ENCODE measurements at places on chromosomes 12 and 14. TPM values are rescaled to one million over a fixed set of nuclear protein-coding genes. Genes with fewer than 3 reads are reported as not detected.

The STX2 gene
- total RNA-seq = 34.7 TPM

The PIANP gene
- total RNA-seq = not detected

The ATL1 gene
- total RNA-seq = 2.6 TPM

The PAX9 gene
- total RNA-seq = not detected

The TAS2R9 gene
- total RNA-seq = not detected

- DNase-seq = no peak
Measured at GRCh38 chr12:127146991-127147718, 1119.8 kb upstream of the TMEM132C start.

DNA sequence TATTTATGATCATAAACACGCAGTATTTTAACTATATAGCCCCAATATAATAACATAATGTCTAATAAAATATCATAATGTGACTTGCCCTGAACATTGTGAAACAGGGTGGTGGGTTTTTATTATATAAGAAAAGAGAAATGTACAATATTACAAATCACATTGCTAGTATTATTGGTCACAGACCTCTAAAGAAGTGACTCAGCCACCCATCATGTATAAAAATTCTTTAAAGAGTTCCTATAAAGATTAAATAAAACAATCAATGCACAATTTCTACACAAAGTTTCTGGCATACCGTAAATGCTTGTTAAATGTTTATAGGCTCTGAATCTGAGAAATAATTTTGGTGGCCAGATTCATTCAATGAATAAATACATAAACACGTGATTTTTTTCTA, 28.9 kb downstream of the ABCC9 start:
- DNase-seq = no peak

DNA sequence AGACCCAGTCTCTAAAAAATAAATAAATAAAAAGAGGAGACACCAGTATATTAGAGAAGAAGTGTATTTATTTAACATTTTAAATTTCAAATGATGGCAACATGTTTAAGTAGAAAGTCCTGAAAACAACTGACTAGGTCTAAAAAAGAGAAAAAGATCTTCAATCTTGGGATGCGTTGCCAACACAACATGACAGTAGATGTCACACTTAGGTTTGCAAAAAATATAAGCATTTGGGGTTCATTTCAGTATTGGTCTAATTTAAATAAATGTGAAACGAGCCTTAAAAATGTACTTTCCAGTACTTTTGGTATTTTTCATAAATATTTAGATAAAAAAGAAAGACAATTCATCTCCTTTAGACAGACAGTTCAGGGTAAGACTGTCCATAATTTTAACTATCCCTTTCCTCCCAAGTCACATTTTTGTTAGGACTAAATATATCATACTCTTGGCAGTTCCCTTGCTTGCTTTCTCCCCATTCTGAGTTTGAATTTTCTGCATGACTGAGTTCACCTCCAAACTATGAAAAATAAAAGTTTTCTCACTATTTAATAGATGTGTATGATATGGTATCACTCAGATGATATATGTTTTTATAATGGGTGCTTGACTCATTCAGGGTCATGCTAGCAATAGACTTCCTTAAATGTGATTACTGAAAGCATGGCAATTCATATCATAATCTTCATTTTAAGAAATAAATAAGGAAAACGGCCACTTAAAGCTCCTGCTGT, 4.3 kb downstream of the C14orf93 start:
- DNase-seq = no peak

DNA sequence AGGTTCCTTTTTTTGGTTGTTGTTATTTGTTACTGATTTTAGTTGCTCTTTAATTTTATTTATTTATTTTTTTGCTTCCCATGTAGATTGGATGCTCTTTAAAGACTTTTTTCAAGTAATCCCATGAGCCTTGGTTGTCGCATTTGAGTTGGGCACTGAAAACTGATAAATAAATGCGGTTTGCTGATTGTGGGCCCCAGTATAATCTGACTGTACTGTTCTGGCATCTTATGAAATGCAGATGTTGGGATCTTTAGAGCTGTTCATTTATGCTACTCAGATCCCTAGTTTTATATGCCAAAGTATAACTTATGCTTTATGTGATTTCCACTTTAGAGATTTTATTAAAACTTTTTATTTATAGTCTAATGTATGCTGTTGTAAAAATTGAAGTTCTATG, 33.3 kb downstream of the WNK1 start:
- DNase-seq = no peak

GRCh38 chr12:63382930-63383329, 231.9 kb upstream of the AVPR1A start:
- DNase-seq = no peak
